ENCODE measurements at places on chromosomes 3 and 15. TPM values are rescaled to one million over a fixed set of nuclear protein-coding genes. Genes with fewer than 3 reads are reported as not detected.

PRSS50 gene
- 0.41 TPM for total RNA-seq

PLIN1 gene
- 1.3 TPM for total RNA-seq

GALNT15 gene
- 9.8 TPM for total RNA-seq

RARRES1 gene
- 65.8 TPM for total RNA-seq

TMEM42 gene
- total RNA-seq, result 17.4 TPM

SSR3 gene
- total RNA-seq, result 158 TPM

LPCAT4 gene
- total RNA-seq, result 37.0 TPM

MORC1 gene
- not detected for total RNA-seq

DNA sequence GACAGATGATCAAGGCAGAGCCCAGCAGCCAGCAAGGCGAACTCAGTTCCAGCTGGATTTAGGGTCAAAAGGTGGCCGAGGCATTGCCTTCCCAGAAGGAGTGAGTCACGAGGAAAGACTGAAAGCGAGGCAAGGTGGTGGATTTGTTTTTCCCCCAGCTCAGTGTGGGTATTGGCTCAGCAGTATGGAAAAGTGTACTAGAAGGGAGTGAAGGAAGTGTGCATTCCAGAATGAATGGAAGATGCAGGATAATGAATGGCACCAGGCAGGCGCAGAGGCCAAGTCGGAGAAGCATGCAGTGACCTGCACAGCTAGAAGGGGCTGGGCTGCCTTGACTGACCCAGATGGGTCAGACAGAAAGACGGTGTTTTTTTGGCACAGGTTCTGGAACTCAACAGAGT is 46.3 kb downstream of the FOXP1 start:
- H3K4me1 ChIP-seq, result peaks cover 25% of the 10 kb centered on the region
- no peak overlapping the region for H3K4me3 ChIP-seq
- H3K36me3 ChIP-seq, result no peaks in the 10 kb centered on the region
- DNase-seq, result no peak

- H3K4me3 ChIP-seq, result no peak overlapping the region
- no peaks in the 10 kb centered on the region for H3K4me1 ChIP-seq
- H3K27ac ChIP-seq, result no peak overlapping the region
- DNase-seq, result no peak
- no peaks in the 10 kb centered on the region for H3K27me3 ChIP-seq
Measured at GRCh38 chr3:41176596-41176995, 22.7 kb upstream of the CTNNB1 start.

DNA sequence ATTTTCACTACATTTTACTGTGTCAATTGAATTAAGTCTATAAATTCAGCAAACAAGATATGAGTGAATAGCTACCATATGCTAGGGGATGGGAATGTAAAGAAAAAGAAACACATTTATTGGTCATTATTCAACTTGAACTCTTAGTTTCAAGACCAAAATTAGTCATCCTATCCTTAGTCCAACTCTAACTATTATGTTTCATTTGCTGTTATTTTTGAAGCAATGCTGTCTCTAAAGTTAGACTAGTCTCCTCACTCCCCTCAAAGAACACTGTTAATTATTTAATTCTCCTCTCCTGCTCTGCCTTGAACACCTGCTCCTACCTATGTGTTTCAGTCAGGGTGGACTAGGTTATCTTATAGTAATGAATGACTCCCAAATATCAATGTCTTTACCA is 920.9 kb downstream of the TUSC7 start:
- no peaks in the 10 kb centered on the region for H3K36me3 ChIP-seq
- H3K27me3 ChIP-seq, result no peaks in the 10 kb centered on the region
- peaks cover 14% of the 10 kb centered on the region for H3K4me1 ChIP-seq
- H3K27ac ChIP-seq, result no peak overlapping the region
- no peak overlapping the region for H3K4me3 ChIP-seq

DNA sequence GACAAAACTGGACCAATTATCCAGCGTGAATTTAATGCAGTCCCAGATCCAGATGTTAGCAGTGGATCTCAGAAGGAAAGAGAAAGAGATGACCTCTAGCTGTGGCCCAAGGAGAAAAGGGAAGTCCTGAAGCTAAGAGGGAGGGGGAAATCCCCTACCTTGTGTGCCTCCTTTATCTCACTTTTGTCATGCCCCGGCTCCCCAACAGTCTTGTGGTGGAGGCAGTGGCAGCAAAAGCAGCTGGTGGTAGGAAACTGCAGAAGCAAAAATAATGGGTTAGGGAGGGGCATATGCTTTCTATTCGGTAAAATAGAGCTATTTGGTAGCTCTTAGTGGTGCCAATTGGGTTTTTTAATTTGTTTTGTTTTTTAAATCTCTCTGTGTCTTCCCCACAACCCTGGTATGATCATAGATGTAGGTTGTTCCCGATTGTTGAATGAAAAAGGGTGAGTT is 56.5 kb downstream of the MCTP2 start:
- no peak overlapping the region for H3K4me3 ChIP-seq
- no peak overlapping the region for H3K27ac ChIP-seq

DNA sequence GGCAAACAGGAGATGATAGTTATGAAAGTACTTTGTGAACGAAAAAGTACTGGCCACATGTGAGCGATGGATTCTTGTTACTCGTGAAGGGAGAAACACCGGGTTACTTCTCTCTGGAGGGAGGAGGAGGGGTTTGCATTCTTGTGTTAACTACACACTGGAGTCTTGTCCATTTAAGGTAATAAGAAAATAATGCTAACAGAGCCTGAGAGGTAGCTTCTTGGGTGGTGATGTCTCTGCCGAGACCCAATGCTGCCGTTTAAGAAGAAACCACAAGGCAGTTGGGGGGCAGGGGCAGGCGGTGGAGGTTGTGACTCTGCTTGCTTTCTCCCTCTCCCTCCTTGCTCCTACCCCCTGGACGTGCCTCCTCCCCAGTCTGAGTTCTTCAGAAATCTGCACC is 100.9 kb upstream of the ROPN1 start:
- no peaks in the 10 kb centered on the region for H3K27me3 ChIP-seq
- no peak overlapping the region for H3K4me3 ChIP-seq
- H3K4me1 ChIP-seq, result no peaks in the 10 kb centered on the region
- no peak for DNase-seq
- H3K36me3 ChIP-seq, result no peaks in the 10 kb centered on the region
- no peak overlapping the region for H3K27ac ChIP-seq

- H3K4me1 ChIP-seq, result peaks cover 29% of the 10 kb centered on the region
- no peaks in the 10 kb centered on the region for H3K36me3 ChIP-seq
- DNase-seq, result peak; percentile 93
- H3K4me3 ChIP-seq, result peak within 1 kb of the TSS; percentile 62
- peak within 1 kb of the TSS; percentile 85 for H3K27ac ChIP-seq
- peaks cover 14% of the 10 kb centered on the region for H3K27me3 ChIP-seq
Measured at GRCh38 chr15:52295421-52296001, at the start of gene MYO5C. TSS of gene MYO5C (minus strand) at chr15:52295804. CDS start at chr15:52295636, 168 bp downstream.

- H3K36me3 ChIP-seq, result no peaks in the 10 kb centered on the region
- H3K4me1 ChIP-seq, result peaks cover 14% of the 10 kb centered on the region
- H3K4me3 ChIP-seq, result peak overlapping the region; percentile 84
- DNase-seq, result no peak
Measured at GRCh38 chr3:67653425-67654098, 850 bp downstream of the SUCLG2 start.

- H3K27me3 ChIP-seq, result no peaks in the 10 kb centered on the region
- H3K36me3 ChIP-seq, result no peaks in the 10 kb centered on the region
- H3K4me3 ChIP-seq, result no peak overlapping the region
- H3K27ac ChIP-seq, result peak overlapping the region; percentile 19
- DNase-seq, result no peak
Measured at GRCh38 chr3:185732782-185733181, 92.1 kb downstream of the IGF2BP2 start.

GRCh38 chr3:154660811-154661210 is 230.8 kb upstream of the GPR149 start:
- H3K36me3 ChIP-seq, result no peaks in the 10 kb centered on the region
- H3K27me3 ChIP-seq, result no peaks in the 10 kb centered on the region
- H3K4me1 ChIP-seq, result no peaks in the 10 kb centered on the region
- H3K27ac ChIP-seq, result no peak overlapping the region
- H3K4me3 ChIP-seq, result no peak overlapping the region
- DNase-seq, result no peak

DNA sequence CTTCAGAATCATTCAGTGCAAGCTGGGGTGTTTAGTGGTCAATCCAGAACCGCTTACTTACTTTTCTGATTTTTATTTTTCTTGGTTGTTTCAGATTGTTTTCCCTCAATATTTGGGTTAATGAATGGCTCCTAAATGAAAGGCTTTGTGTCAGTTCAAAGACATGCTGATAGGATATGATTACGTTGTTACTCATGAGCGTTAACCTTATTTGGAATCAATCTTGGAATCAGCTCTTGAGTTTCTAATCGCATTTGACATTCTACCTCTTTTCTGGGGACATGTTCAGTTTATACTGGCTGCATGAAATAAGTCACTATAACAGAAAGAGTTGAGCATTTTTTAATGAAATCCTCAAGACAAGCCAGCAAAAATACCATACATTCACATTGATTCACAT is 50.2 kb downstream of the ATP11B start:
- H3K4me3 ChIP-seq, result no peak overlapping the region
- H3K4me1 ChIP-seq, result no peaks in the 10 kb centered on the region
- H3K36me3 ChIP-seq, result peaks cover 70% of the 10 kb centered on the region
- H3K27me3 ChIP-seq, result no peaks in the 10 kb centered on the region
- H3K27ac ChIP-seq, result no peak overlapping the region

- H3K36me3 ChIP-seq, result no peaks in the 10 kb centered on the region
- no peak overlapping the region for H3K4me3 ChIP-seq
- H3K27me3 ChIP-seq, result no peaks in the 10 kb centered on the region
- H3K27ac ChIP-seq, result no peak overlapping the region
Measured at GRCh38 chr3:84825817-84826216, 133.0 kb upstream of the CADM2 start.

DNA sequence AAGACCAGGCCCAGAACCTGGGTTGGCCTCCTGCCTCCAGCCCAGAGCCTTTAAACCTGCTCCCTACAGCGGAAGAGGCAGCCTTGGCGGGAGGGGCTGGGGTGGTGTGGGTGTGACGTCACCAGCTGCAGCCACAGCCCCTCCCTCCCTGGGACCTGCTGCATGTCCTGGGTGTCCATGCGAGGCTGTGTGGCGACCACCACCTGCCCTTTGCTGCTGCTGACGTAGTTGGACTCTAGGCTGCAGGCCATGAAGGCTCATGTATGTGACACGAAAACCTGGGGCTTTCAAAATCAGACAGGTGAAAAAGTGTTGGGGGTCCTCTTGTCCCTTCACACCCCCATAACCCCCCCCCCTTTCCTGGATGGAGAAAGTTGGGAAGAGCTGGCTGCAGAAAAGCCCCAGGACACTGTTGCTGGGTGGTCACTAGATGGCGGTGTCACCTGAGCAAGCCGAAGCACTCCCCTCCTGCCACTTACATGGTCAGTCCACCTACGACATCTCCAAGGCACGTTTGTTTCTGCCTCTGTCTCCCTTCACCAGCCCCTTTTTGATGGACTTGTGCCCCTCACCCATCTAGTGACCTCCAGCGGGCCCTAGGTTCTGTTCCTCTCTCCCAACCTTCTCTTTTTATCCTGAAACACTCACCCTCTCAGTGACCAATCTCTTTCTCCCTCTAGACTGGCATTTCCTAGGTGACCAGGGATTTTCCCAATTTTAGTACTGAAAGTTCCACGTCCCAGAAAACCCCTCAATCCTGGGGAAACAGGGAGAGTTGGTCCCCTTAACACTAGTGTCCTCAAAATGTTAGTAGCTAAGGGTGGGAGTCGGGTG is 35.2 kb downstream of the SLC6A20 start:
- H3K36me3 ChIP-seq, result no peaks in the 10 kb centered on the region
- H3K4me3 ChIP-seq, result no peak overlapping the region
- peaks cover 3% of the 10 kb centered on the region for H3K27me3 ChIP-seq

DNA sequence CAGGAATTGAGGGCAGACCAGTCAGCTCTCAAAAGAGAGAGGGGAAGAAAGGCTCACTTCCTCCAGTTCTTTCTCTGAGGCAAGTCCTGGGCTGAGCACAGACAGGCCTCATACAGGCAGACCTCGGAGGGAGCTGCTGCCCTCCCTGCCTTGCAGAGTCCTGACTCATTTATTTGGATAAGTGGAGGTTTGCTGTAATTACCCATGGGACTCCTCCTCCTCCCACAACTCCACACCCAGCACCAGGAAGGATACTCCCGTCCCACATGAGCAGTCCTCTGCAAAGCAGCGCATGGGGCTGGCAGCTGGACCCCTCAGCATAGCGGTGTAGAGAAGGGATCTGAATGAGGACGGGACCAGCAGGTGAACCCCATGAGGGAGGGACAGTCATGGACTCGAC is 13.4 kb upstream of the SCN10A start:
- DNase-seq, result no peak
- H3K27ac ChIP-seq, result no peak overlapping the region
- no peaks in the 10 kb centered on the region for H3K27me3 ChIP-seq
- H3K4me1 ChIP-seq, result peaks cover 5% of the 10 kb centered on the region
- no peak overlapping the region for H3K4me3 ChIP-seq
- no peaks in the 10 kb centered on the region for H3K36me3 ChIP-seq

GRCh38 chr3:110101361-110101760 is 764.0 kb upstream of the DPPA4 start:
- no peaks in the 10 kb centered on the region for H3K27me3 ChIP-seq
- DNase-seq, result no peak
- no peaks in the 10 kb centered on the region for H3K4me1 ChIP-seq
- no peaks in the 10 kb centered on the region for H3K36me3 ChIP-seq
- no peak overlapping the region for H3K27ac ChIP-seq

GRCh38 chr15:47460795-47461573 is 256.3 kb upstream of the SEMA6D start:
- H3K27me3 ChIP-seq, result no peaks in the 10 kb centered on the region
- no peak overlapping the region for H3K27ac ChIP-seq
- peak; percentile 19 for DNase-seq

DNA sequence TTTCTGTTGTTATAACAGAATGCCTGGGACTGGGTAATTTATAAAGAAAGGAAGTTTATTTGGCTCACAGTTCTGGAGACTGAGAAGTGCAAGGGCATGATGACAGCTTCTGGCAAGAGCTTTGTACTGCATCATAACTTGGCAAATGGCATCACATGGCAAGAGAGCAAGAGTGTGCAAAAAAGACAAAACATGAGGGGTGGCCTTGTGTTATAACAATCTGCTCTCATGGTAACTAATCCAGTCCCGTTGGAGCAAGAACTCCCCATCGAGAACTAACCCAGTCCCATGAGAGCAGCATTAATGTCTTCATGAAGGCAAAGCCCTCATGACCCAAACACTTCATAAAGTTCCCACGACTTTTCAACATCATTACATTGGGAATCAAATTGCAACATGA is 23.2 kb downstream of the SCN11A start:
- no peak overlapping the region for H3K4me3 ChIP-seq
- H3K27me3 ChIP-seq, result no peaks in the 10 kb centered on the region
- no peak for DNase-seq
- H3K4me1 ChIP-seq, result no peaks in the 10 kb centered on the region

- H3K36me3 ChIP-seq, result no peaks in the 10 kb centered on the region
- no peak for DNase-seq
- H3K27ac ChIP-seq, result no peak overlapping the region
- no peaks in the 10 kb centered on the region for H3K4me1 ChIP-seq
- no peaks in the 10 kb centered on the region for H3K27me3 ChIP-seq
Measured at GRCh38 chr15:86183596-86184491, 104.2 kb downstream of the AGBL1 start.

GRCh38 chr3:42539871-42540714 is 37.6 kb downstream of the VIPR1 start:
- H3K36me3 ChIP-seq, result no peaks in the 10 kb centered on the region
- DNase-seq, result peak; percentile 80
- no peak overlapping the region for H3K4me3 ChIP-seq
- H3K27ac ChIP-seq, result peak overlapping the region; percentile 53
